Erythroblast (primary cell): ENCODE measurements at places on chromosomes 11 and 22.

DNA sequence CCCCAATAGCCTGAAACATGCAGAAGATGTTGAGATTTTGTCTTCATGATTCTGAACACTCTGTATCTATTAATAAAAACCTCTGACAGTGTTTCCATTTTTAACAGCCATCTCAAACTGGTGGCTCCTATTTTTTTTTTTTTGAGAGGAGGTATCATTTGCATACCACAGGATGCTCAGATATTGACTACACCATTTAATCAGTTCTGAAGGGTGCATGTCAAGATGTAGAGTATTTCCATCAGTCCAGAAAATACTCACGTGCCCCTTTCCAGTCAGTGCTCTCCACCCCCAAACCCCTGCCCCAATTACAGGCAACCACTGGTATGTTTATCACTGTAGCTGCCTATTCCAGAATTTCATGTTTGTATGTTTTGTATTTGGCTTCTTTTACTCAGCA, 85.3 kb upstream of the SORL1-AS1 start:
- no peak for DNase-seq

GRCh38 chr11:47848700-47849155, 578 bp upstream of the NUP160 start:
- no peak for DNase-seq

DNA sequence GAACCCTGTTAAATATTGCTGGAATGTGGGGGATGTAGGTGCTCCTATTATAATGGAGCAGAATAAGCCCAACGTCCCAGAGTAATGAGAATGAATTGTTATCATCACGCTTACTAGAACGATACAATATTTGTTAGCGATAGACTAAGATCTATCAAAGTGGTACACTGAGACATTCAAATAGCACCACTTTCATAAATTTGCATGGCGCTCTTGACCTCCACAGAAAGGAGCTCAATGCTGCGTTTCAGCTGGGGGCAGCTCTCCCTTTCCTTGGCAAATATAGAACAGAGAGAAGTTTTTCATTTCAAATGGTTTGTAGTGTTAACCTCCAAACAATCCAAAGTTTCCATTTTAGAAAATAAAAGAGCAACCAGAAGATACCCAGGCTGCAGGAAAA, 38.2 kb upstream of the BLID start:
- DNase-seq = no peak

DNA sequence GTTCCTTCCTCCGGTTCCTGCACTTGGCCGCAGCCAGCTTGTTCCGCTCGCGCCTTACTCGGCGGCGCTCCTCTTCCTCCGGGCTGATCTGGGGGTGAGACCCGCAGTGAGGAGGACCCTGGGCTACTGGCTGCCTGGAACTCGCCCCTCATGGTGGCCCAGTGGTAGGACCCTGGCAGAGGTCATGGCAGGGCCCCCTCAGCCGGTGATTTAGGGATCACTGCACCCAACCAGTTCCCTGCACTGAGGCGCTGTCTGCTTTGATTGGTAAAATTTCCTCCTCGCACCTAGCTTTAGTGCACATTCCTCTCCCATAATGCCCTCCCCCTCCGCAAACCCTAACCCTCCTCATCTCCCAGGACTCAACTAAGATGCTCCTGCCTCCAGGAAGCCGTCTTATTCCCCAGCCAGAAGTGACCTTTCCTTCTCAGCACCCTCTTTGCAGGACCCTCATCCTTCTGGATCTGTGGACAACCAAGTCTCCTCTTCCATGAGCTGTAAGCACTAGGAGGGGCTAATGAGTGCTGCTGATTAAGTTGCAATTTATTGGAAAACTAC, 3.6 kb downstream of the CCDC85B start:
- DNase-seq = no peak

GRCh38 chr22:46017166-46017565, 40.2 kb upstream of the WNT7B start:
- DNase-seq = no peak

- no peak for DNase-seq
Measured at GRCh38 chr11:74720596-74721478, 10.4 kb downstream of the CHRDL2 start.
